ENCODE measurements at places on chromosomes 16 and 17. TPM values are rescaled to one million over a fixed set of nuclear protein-coding genes. Genes with fewer than 3 reads are reported as not detected.
A peak's percentile ranks its signal among the peaks of the same experiment; 100 is the strongest.

The TMEM107 gene
- 0.75 TPM for total RNA-seq

The TEKT5 gene
- not detected for total RNA-seq

The NPIPA2 gene
- 0.60 TPM for total RNA-seq

The CA4 gene
- 7.1 TPM for total RNA-seq

The ZFP3 gene
- 11.4 TPM for total RNA-seq

The GINS3 gene
- 0.85 TPM for total RNA-seq

The HSPB9 gene
- total RNA-seq = not detected

The KRTAP9-1 gene
- not detected for total RNA-seq

The LRRC46 gene
- total RNA-seq = not detected

The OR2C1 gene
- not detected for total RNA-seq

The ABI3 gene
- 2.6 TPM for total RNA-seq

The TMEM100 gene
- total RNA-seq = 1.6 TPM

The PIGL gene
- 6.2 TPM for total RNA-seq

The SETD1A gene
- 3.8 TPM for total RNA-seq

The ARL5C gene
- 0.20 TPM for total RNA-seq

GRCh38 chr16:24863582-24864437 lies 18.0 kb downstream of the SLC5A11 start:
- no peak overlapping the region for H3K4me3 ChIP-seq
- no peak overlapping the region for H3K27ac ChIP-seq
- no peaks in the 10 kb centered on the region for H3K4me1 ChIP-seq
- no peak for DNase-seq

DNA sequence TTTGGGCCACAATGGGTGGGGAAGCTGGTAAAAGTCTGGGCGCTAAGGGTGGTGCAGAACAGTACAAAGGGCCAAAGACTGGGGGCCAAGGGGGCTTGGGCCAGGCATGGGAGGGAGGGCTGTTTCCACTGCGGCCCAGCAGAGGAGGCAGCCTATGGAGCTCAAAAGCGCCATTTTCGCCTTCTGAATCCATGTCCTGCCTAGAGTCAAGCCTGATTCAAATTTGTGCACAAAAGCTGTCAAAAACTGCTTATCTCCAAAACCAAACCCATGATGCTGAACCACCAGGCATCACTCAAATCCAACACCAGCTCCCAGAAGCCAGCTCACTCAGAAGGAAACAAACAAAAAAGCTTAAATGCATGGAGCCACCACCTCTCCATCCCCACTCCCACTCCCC lies 16.0 kb downstream of the COG7 start:
- peaks cover 40% of the 10 kb centered on the region for H3K36me3 ChIP-seq
- H3K4me1 ChIP-seq = peaks cover 5% of the 10 kb centered on the region
- no peak overlapping the region for H3K27ac ChIP-seq
- no peak overlapping the region for H3K4me3 ChIP-seq

DNA sequence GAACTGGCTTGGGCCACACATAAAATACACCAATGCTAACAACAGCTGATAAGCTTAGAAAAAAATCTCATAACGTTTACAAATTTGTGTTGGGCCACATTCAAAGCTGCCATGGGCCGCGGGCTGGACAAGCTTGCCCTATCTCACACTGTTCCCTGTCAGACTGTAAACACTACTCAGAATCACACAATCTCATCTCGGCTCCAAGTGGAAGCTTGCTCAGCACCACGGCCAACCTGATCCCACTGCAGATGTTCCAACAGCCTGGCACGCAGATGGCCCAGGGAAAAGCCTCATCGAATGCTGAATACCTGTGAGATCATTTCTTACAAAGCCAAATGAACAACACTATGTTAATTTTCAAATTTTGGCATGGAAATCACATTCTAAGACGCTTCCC lies 125.8 kb downstream of the ANKRD11 start:
- H3K27ac ChIP-seq = peak overlapping the region; percentile 51
- no peaks in the 10 kb centered on the region for H3K27me3 ChIP-seq
- peaks cover 85% of the 10 kb centered on the region for H3K4me1 ChIP-seq
- no peak for DNase-seq

DNA sequence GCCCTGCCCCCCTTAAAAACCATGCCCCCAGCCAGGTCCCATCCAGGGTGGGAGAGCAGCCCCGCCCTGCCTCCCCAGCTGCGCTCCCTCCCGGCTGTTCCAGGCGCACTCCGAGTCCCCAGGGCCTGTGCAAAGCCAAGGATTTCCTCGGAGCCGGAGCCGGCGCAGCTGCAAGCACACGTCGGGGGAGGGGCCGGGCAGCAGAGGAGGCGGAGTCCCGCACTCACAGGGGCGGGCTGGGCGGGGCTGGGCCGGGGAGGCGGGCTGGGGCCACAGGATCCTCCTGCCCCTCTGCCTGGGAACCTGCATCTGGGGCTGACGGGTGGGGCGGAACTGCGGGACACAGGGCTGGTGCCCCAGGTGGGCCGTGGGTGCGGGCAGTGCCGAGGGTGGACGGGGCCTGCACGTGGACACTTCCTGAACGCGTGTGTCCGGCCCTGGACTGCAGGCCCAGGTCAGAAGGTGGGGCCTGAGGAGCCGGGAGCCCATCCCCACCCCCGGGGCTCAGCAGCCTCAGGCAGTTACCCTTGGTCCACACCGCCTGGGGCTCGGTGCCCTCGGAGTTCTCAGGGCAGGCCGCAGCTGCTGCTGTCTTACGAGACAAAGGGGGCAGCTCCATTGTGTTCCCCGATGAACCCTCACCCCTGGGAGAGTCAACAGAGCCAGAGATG lies 24.0 kb upstream of the SSTR5 start:
- H3K27me3 ChIP-seq = peaks cover 66% of the 10 kb centered on the region
- H3K4me1 ChIP-seq = no peaks in the 10 kb centered on the region
- H3K4me3 ChIP-seq = no peak overlapping the region
- no peak for DNase-seq
- H3K36me3 ChIP-seq = no peaks in the 10 kb centered on the region

GRCh38 chr16:1495211-1495888 lies 2.2 kb downstream of the TELO2 start:
- peaks cover 52% of the 10 kb centered on the region for H3K36me3 ChIP-seq
- peaks cover 20% of the 10 kb centered on the region for H3K4me1 ChIP-seq
- H3K27ac ChIP-seq = peak overlapping the region; percentile 92
- no peaks in the 10 kb centered on the region for H3K27me3 ChIP-seq

DNA sequence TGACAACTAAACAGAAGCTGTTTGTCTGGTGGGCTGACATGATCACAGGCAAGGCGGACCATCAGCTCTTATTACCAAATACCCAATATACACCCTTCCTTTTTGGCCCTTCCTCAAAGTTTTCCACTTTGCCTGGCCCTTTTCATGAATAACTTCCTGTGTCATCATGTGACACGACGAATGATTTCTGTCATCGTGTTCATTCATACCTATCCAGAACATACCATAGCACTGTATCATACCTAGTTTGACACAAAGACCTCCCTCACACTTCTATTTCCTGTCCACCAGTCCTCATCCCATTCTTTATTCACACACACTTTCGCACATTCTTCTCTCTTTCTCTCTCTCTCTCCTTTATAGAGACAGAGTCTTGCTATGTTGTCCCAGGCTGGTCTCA lies 131.8 kb downstream of the STX8 start:
- H3K27me3 ChIP-seq = no peaks in the 10 kb centered on the region
- no peaks in the 10 kb centered on the region for H3K36me3 ChIP-seq
- H3K4me3 ChIP-seq = no peak overlapping the region
- H3K4me1 ChIP-seq = peaks cover 8% of the 10 kb centered on the region
- H3K27ac ChIP-seq = no peak overlapping the region

DNA sequence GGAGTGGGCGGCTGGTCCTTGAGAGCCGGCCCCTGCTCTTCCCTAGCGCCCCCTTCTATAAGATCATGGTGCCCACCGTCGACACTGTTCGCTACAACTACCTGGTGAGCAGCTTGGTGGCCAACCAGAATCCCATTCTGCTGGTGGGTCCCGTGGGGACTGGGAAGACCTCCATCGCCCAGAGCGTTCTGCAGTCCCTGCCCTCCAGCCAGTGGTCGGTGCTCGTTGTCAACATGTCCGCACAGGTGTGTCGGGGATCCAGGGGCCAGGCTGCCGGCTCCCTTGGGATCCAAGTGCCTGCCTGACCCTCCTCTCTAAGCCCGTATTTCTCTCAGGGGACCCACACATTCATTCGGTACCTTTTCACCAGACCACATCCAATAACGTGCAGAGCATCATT lies 41.4 kb upstream of the KDM6B start:
- no peak for DNase-seq
- no peak overlapping the region for H3K4me3 ChIP-seq
- H3K36me3 ChIP-seq = no peaks in the 10 kb centered on the region
- H3K27me3 ChIP-seq = no peaks in the 10 kb centered on the region
- H3K4me1 ChIP-seq = no peaks in the 10 kb centered on the region

- H3K4me1 ChIP-seq = peaks cover 8% of the 10 kb centered on the region
- no peaks in the 10 kb centered on the region for H3K27me3 ChIP-seq
- DNase-seq = peak; percentile 44
- no peak overlapping the region for H3K4me3 ChIP-seq
Observed at GRCh38 chr17:51651513-51652298, 391.4 kb downstream of the UTP18 start.

- H3K27me3 ChIP-seq = peaks cover 13% of the 10 kb centered on the region
- H3K36me3 ChIP-seq = no peaks in the 10 kb centered on the region
- H3K4me1 ChIP-seq = no peaks in the 10 kb centered on the region
- H3K4me3 ChIP-seq = peak overlapping the region; percentile 22
- no peak for DNase-seq
- peak overlapping the region; percentile 94 for H3K27ac ChIP-seq
Observed at GRCh38 chr17:48547808-48548522, 3.1 kb upstream of the HOXB2 start.

DNA sequence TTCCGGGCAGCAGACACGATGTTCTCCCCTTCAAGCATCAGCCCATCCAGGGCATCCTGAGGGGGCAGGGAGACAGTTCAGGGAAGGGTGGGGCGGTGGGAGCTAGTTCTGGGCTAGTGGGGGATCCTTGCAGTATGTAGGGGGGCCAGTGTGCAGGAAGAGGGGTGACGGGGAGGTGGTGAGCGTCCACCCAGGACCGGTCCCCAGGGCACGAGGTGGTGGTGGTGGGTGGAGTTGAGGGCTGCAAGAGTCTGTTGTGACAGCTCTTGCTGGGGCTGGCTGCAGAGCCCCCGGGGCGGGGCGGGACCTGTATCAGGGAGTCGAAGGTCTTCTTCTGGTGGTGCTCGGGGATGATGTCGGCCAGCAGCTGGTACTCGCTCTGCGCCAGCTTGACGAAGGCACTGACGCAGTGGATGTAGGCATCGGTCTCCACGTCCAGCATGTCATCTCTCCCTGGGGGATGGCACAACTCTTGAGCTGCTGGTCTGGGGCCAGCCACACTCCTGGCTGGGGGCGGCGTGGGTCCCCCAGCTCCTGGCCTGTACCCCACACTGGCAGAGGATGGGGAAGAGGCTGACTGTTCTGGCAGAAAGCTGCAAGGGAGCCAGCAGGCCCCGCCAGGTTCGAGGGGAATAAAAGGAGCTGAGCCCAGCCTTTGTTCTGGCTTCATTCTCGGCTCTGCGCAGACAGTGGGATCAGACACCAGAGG lies 10.0 kb downstream of the ZACN start:
- DNase-seq = no peak
- H3K4me3 ChIP-seq = no peak overlapping the region
- no peaks in the 10 kb centered on the region for H3K4me1 ChIP-seq

GRCh38 chr17:31858642-31859486 lies at the start of gene COPRS:
Gene COPRS (minus strand): TSS chr17:31859244. CDS start chr17:31859199, 45 bp downstream.
- DNase-seq = peak; percentile 85
- H3K27ac ChIP-seq = peak within 1 kb of the TSS; percentile 77
- H3K27me3 ChIP-seq = no peaks in the 10 kb centered on the region
- peaks cover 29% of the 10 kb centered on the region for H3K36me3 ChIP-seq
- H3K4me1 ChIP-seq = peaks cover 7% of the 10 kb centered on the region
- peak within 1 kb of the TSS; percentile 78 for H3K4me3 ChIP-seq

- H3K36me3 ChIP-seq = peaks cover 51% of the 10 kb centered on the region
- H3K4me3 ChIP-seq = peak overlapping the region; percentile 75
- H3K27me3 ChIP-seq = no peaks in the 10 kb centered on the region
- H3K4me1 ChIP-seq = peaks cover 13% of the 10 kb centered on the region
- DNase-seq = no peak
- peak overlapping the region; percentile 94 for H3K27ac ChIP-seq
Observed at GRCh38 chr16:3304370-3304769, 860 bp downstream of the TIGD7 start.

- no peaks in the 10 kb centered on the region for H3K4me1 ChIP-seq
- H3K27ac ChIP-seq = no peak overlapping the region
- H3K36me3 ChIP-seq = no peaks in the 10 kb centered on the region
- DNase-seq = no peak
- H3K27me3 ChIP-seq = peaks cover 12% of the 10 kb centered on the region
Observed at GRCh38 chr17:45648642-45649041, 135.5 kb upstream of the CRHR1 start.

- no peaks in the 10 kb centered on the region for H3K27me3 ChIP-seq
- H3K36me3 ChIP-seq = no peaks in the 10 kb centered on the region
- peak; percentile 50 for DNase-seq
- H3K4me1 ChIP-seq = peaks cover 32% of the 10 kb centered on the region
- H3K27ac ChIP-seq = peak overlapping the region; percentile 52
- no peak overlapping the region for H3K4me3 ChIP-seq
Observed at GRCh38 chr16:17224879-17225281, 245.9 kb downstream of the XYLT1 start.

GRCh38 chr16:13171313-13171712 lies 269.9 kb downstream of the SHISA9 start:
- H3K4me3 ChIP-seq = no peak overlapping the region
- no peaks in the 10 kb centered on the region for H3K36me3 ChIP-seq
- H3K27ac ChIP-seq = no peak overlapping the region
- DNase-seq = no peak
- no peaks in the 10 kb centered on the region for H3K4me1 ChIP-seq

GRCh38 chr16:80968386-80969113 lies 38.1 kb downstream of the CMC2 start:
- H3K4me3 ChIP-seq = no peak overlapping the region
- H3K4me1 ChIP-seq = no peaks in the 10 kb centered on the region
- no peaks in the 10 kb centered on the region for H3K36me3 ChIP-seq
- H3K27ac ChIP-seq = no peak overlapping the region
- no peak for DNase-seq

DNA sequence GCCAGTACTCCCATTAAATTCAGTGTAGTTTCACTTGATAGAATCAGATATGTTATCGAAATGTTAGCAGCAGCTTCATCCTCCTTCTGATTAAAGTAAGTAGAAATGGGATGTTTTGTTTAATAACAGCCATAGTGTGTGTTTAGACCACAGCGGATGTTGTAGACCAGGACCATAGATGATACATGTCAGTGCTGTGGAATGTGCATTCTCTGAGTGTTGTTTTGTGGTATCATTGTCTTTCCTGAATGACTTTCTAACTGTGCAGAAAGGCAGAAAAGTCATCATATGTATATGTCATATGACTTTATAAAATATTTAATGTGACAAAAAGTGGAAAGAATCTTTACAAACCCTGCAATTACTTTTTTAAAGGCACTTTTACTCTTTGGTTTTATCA lies 55.6 kb downstream of the CYLD start:
- no peak overlapping the region for H3K27ac ChIP-seq
- no peaks in the 10 kb centered on the region for H3K36me3 ChIP-seq
- H3K4me1 ChIP-seq = no peaks in the 10 kb centered on the region
- H3K4me3 ChIP-seq = no peak overlapping the region
- H3K27me3 ChIP-seq = no peaks in the 10 kb centered on the region
- no peak for DNase-seq

- no peaks in the 10 kb centered on the region for H3K36me3 ChIP-seq
- no peaks in the 10 kb centered on the region for H3K27me3 ChIP-seq
- H3K4me3 ChIP-seq = no peak overlapping the region
- no peak for DNase-seq
- H3K27ac ChIP-seq = no peak overlapping the region
Observed at GRCh38 chr17:17714879-17715278, 33.6 kb downstream of the RAI1 start.

All from gastrocnemius medialis (tissue), 4 donors.